ENCODE measurements at places on chromosomes 3 and 15.

GRCh38 chr3:149019580-149019979 is 28.2 kb downstream of the GYG1 start:
- DNase-seq = no peak

GRCh38 chr3:66269411-66269810 is 48.6 kb downstream of the SLC25A26 start:
- no peak for DNase-seq

DNA sequence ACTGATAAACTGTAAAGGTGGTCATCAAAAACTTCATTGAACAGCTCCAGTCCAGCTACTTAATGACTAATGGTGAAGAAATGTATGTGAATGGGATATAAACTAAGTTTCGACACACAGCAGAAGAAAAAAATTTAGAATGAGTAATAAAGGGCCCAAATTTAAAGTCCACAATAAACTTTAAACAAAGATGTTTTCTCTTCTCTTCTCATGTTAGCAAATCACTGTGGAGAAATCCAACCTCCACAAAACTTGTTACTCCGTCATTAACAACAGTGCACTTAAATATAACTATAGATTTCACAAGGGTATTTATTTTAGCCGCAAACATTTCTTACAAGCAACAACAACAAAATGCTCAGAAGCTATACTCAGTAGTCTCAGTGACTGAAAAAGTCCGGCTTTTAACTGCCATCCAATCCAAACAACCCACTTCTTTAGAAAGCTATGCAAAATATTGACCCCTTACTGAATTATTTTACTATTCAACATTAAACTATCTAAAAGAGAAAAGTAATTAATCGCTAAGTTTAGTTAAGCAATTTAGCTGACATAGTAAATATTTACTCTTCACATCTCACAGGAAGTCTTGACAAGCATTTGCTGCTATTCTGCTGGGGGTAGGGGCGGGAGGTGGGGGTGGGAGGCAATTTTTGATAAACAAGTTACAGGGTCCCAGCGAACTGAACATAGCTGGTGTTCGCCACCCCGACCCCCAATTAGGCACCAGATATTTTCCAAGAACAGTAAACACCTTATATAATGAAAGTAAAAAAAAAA is 2.4 kb downstream of the IGF2BP2 start:
- no peak for DNase-seq

DNA sequence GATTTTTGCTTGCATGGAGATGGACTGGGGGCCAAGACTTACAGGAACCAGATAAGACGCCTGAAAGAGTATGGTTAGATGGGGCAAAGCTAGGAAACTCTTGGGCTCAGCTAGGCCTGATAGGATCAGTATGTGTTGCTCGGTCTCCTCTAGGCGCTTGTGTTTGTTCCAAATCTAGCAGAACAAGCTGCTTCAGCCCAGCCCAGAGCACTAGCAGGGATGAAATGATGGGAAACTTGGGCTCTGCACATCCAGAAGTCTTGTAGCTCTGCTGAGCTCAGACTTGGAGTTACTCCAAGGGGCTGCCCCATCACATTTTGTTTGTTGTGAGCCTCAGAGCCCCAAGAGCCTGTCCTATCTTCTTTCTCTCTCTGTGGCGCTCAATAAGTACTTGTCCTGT is 34.7 kb downstream of the FOXL2 start:
- no peak for DNase-seq

DNA sequence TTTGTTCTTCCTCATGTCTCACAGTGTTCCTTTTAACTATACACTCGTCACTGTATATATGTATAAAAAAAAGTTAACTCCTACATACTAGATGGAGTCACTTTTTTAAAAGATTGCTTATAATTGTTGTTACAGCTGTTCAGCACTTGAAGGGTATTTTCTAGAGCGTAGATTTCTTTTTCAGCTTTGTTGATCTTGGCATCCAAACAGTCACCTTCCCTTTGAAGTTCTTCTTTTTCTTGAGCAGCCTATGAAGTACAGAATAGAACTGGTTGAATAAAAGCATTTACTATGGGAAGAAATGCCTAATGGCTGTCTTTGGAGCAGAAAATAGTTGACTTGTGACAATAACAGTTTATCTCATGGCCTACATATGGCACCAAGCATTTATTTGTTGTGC is 17.8 kb downstream of the TTC14 start:
- DNase-seq = no peak

DNA sequence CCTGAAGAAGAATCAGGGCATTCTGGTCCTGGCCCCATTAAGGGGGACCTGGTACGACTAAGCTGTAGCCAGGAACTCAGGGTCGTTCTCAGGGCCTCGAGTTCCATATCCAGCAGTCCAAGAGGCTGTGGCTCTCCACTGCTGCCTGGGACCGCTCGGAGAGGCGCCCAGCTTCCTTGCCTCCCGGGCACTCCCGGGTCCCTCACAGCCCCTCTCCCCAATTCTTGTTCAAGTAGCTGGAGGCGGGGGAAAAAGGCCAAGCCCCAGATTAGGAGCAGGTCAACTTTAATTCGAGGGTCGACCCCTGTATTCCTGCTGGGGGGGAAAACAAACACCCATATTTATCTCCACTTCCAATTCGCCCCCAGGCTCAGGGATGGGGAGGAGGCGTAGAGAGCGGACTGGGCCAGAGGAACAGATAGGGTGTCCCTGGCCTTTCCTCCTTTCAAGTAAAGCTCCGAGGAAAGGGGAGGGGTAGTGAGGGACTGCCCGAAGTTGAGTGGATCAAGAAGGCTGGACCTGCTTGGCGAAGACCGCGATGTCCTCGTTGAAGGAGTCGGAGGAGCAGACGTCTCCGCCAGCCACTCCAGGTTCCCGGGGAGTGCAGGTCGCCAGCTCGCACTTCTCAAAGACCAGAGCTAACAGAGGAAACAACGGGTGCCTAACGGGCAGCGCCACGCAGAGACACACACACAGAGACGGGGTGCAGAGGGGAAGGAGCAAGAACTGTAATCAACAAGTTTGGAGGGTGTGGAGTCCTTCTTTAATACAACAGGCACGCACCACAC is 4.4 kb downstream of the MEIS2 start:
- DNase-seq = peak; percentile 47

Measured in globus pallidus (tissue), 1 donor.